Stimulated activated CD4-positive, alpha-beta T cell treated with anti-CD3 and anti-CD28 coated beads, Interleukin-2, amount 100 ng/mL, for 4 hours (primary cell): ENCODE measurements at places on chromosomes 11 and 22.

- DNase-seq, result no peak
Observed at GRCh38 chr11:117172724-117173421, 5.7 kb upstream of the SIDT2 start.

DNA sequence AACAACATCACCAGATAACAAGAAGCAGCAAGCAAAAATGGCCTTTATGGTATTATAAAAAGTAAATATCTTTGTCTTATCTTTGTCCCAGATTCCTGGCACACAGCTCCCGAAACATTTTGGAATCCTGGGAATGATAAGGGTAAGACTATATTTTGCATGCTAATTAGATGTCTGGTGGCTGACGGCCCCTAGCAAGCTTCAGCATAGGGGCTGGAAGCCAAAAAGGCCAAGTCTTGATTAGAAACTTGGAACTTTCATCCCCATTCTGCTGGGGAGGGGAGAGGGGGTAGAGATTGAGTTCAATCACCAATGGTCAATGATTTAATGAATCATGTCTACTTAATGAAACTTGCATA is 38.2 kb upstream of the EED start:
- DNase-seq, result no peak

DNA sequence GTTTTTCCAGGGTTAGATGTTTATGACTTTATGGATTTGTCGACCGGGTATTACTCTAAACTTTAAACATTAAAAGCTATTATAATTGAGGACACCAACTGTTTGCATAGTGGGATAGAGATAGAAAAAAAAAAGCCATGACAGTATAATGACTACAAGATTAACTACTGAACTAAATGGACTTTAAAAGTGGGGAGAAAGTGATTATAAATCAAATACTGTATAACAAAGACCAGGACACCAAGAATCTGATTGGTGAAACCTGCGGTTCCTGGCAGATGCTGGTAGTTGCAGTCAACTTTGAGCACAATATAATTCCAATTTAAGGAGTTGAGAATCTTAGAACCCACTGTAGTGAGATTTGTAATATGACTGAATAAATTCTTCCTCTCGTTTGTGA is 2.5 kb downstream of the CRKL start:
- no peak for DNase-seq

DNA sequence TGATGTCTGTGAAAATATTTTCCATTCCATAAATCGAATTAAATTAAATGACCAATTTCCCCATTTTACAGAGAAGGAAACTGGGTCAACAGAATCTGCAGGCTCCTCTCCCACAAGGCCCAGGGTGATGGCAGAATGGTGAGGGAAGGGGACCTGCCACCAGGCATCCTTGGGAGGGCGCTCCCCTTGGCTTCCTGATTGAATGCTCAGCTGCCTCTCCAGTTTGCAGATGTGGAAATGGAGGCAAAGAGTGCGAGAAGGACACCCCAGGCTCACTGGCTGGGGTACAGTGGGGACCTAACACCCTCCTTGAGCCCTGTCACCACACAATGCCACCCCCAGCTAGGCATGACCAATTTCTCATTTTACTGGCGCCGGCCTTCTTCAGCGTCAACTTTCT is 28.5 kb upstream of the CSNK1E start:
- DNase-seq, result no peak

GRCh38 chr11:22633354-22633902 is 7.8 kb upstream of the FANCF start:
- no peak for DNase-seq

GRCh38 chr11:87076874-87077429 is 39.2 kb downstream of the TMEM135 start:
- no peak for DNase-seq

DNA sequence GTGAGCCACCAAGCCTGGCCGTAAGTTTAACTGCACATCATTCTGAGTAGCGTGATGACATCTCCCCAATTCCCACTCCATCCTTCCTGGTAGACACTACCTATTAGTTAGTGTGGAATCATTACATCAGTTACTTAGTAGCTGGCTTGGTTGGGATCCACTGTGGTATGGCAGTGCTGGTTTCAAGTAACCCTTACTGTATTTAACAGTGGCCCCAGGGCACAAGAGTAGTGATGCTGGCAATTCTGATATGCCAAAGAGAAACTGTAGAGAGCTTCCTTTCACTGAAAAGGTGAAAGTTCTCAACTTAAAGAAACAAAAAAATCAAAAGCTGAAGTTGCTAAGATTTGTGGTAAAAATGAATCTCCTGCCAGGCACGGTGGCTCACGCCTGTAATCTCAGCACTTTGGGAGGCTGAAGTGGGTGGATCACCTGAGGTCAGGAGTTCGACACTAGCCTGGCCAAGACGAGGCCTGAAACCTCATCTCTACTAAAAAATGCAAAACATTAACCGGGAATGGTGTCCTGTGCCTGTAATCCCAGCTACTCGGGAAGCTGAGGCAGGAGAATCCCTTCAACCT is 27.2 kb downstream of the RHOD start:
- DNase-seq, result no peak

- DNase-seq, result peak; percentile 48
Observed at GRCh38 chr11:121482231-121483129, 29.7 kb upstream of the SORL1-AS1 start.

GRCh38 chr22:27156821-27157489 is 499.6 kb downstream of the MIAT start:
- no peak for DNase-seq

DNA sequence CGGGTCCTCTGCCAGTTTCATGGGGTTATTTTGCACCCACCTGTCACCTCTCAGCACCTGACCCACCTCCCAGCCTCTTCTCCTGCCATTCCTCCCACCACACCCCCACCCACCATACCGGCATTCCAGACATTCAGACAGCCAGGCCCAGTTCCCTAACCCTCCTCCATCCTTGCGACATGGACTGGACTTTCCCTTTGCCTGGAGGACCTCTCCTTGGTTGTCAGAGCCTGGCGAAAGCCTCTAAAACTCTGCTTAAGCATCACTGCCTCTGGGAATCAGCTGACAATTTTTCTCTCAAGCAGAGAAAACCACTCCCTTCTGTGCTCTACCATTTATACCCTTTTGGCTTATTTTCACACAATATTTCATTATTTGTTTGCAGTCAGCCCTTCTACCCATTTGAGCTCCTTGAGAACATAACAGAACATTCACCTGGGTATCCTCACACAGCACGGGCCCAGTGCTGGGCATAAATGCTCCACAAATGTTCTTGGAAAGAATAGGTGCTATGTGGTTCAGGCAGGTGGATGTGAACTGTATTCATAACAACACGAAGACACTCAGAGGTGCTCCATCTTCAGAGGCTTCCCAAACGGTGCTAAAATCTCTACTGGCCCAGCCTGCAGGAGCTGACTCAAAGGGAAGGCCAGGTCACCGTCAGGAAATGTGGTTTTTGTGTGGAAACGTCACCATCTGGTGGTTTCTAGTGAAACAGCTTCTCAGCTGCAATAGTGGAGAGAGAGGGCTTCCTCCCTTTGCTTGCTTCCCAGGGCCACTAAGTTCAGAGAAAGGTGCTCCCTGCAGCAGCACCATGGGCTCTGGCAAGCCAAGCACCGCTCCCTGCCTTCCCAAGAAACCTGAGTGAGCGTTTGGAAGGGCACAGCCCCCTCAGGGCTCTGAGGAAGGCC is 10.4 kb downstream of the SPATA19 start:
- DNase-seq, result no peak
